ENCODE measurements at places on chromosomes 5 and 9. TPM values are rescaled to one million over a fixed set of nuclear protein-coding genes. Genes with fewer than 3 reads are reported as not detected.

Gene SLC1A3
- polyA plus RNA-seq, result 23.6 TPM

Gene JAKMIP2
- 4.6 TPM for polyA plus RNA-seq

- DNase-seq, result no peak
Observed at GRCh38 chr5:192970-193831, 1.9 kb downstream of the LRRC14B start.

- no peak for DNase-seq
Observed at GRCh38 chr5:67380431-67380830, 183.8 kb upstream of the CD180 start.

DNA sequence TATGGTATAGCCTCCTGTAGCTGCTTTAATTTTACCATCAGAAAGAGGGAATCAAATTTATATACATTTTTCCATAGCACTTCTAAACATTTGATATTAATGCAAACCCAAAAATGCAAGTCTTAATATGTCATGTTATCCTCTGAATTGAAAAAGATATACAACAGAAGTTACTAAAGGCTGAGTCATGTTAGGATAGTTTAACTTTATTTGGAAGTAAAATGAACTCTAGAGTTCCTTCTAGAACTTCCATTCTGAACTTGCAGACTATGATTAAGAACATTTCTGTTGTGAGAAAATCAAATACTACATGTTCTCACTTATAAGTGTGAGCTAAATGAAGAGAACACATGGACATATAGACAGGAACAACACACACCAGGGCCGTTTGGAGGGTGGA is 317.3 kb upstream of the PRR16 start:
- no peak for DNase-seq

DNA sequence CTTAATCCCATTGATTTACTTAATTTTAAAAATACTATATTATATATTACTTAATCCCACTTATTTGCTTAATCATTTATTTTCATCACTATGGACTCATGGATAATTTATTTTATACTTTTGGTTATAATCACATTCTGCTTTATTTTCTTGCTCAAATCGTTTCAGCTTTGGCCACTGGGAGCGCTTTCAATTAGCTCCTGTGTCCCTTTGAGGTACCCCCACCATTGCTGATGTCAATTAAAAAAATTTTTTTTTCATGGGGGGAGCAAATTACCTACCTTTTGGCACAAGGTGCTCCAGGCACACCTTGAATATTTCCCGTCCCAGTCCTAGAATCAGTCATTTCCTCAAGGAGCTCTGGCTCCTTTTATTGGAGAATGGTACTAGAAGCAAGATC is 1.4 kb upstream of the TRIO start:
- DNase-seq, result no peak
